Type B pancreatic cell (in vitro differentiated cells): ENCODE measurements at places on chromosomes 3 and 15. TPM values are rescaled to one million over a fixed set of nuclear protein-coding genes. Genes with fewer than 3 reads are reported as not detected.

DNA sequence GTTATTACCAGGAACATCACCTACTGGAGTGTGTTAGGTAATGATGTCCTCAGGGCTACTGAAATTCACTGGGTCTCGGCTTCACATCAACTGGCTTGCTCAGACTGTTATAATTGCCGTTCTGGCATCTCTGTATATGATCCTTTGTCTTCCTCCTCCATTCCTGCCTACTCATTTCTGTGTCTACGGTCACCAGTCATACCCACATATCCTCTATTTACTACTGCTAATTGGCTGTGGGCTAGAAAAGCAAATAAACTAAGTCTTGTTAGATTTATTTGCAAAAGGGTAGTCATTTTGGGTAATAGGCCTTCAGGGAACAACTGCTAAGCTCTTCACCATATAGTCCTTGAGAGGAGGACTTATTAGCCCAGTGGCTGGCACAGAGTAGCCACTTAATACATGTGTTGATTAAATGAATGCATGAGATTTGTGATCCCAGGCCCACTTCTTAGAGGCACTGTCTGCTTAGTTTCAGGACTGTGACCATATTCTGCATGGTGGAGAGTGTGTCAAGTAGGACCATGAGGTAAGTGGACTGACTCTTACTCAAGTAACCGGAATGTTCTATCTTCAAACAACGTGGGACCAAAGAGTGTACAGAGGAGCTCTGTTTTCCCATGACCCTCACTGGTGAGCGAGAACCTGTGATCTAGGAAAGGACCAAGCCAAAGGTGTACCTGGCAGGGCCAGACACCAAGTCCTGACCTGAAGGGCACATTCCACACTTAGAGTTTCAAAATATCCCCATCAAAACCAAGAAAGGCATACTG lies 13.2 kb downstream of the ZDHHC3 start:
- H3K27me3 ChIP-seq, result no peaks in the 10 kb centered on the region
- peaks cover 5% of the 10 kb centered on the region for H3K36me3 ChIP-seq
- H3K4me1 ChIP-seq, result peaks cover 41% of the 10 kb centered on the region
- DNase-seq, result no peak
- H3K27ac ChIP-seq, result peak overlapping the region; percentile 94

- peaks cover 11% of the 10 kb centered on the region for H3K4me1 ChIP-seq
- DNase-seq, result no peak
- H3K4me3 ChIP-seq, result no peak overlapping the region
- H3K36me3 ChIP-seq, result peaks cover 31% of the 10 kb centered on the region
- no peak overlapping the region for H3K27ac ChIP-seq
- no peaks in the 10 kb centered on the region for H3K27me3 ChIP-seq
Observed at GRCh38 chr15:75371486-75371885, 3.1 kb upstream of the MAN2C1 start.

Gene ATP13A3
- 73.8 and 80.3 TPM in 2 replicates for total RNA-seq

DNA sequence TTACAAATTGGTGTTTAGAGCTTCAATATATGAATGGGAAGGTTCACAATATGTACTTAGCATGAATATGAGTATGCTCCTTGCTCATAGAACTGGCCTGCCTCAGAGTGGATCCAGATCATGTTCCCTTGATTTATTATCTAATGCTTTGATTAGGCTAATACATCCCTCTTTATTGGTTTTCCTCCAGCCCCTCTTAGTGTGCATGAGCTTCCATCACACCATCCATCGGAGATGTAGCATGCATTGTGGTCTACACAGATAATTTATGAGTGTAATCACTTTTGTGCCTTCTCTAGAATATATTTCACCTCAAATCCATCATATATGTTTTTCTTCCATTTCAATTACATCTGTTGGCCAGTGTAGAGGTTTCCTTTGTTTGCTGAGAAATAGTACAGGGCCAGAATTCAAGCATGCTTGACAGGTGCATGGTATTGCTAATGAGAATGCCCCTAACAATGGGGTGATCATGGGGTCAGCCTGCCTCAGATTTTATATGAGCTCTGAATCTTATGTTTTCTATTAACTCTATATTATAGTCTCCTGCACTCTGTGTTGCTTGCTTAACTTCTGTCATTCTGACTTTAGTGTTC lies 786.4 kb upstream of the ARPP21 start:
- no peak overlapping the region for H3K4me3 ChIP-seq
- no peak overlapping the region for H3K27ac ChIP-seq
- peaks cover 12% of the 10 kb centered on the region for H3K27me3 ChIP-seq
- H3K36me3 ChIP-seq, result no peaks in the 10 kb centered on the region

- H3K4me3 ChIP-seq, result no peak overlapping the region
- no peak overlapping the region for H3K27ac ChIP-seq
- H3K36me3 ChIP-seq, result peaks cover 3% of the 10 kb centered on the region
- DNase-seq, result no peak
Observed at GRCh38 chr3:6022621-6023020, 835.1 kb downstream of the EDEM1 start.

GRCh38 chr15:90001683-90002427 lies 731 bp downstream of the ZNF710 start:
- H3K4me1 ChIP-seq, result peaks cover 48% of the 10 kb centered on the region
- no peaks in the 10 kb centered on the region for H3K36me3 ChIP-seq
- peak overlapping the region; percentile 91 for H3K27ac ChIP-seq

Gene PLCL2
- total RNA-seq, result 6.5 and 10.6 TPM in 2 replicates

DNA sequence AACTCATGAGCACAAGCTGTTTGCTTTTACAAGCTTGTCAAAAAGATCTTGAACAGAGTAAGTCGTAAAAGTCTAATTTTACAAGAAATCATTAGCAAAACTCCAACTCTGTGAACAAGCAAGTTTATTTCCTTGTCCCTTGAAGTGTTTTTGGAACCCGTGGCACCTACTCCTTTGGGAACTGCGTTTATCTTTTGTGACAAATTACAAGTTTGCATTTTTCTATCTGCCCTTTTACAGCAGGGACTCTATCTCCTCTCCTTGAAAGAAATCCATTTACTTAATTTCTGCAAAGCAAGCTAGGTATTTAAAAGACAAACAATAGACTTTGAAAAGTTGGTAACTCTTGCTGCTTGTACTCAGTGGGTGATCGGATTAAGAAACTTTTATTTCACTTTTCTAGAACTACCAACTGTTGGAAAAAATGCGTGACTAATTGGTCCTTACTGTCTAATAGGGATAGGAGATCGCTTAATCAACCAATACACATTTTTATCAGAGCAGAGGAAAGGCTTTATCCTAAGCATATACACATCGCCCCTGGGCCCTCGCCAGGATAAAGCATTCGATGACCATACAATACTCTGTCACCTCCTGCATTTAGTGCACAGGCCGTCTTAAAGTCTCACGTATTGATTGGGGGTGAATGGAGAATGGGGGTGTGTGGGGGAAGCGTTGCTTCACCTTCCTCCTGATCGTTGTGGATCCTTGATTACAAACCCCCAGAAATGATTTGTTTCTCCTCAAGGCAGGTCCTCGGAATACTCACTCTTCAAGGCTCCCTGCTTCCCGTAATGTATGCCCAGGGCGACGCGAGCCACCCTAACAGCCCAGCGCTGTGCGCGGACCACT lies 1.7 kb downstream of the PRTG start:
- DNase-seq, result no peak
- H3K36me3 ChIP-seq, result no peaks in the 10 kb centered on the region
- H3K27ac ChIP-seq, result no peak overlapping the region
- H3K4me1 ChIP-seq, result peaks cover 34% of the 10 kb centered on the region
- H3K27me3 ChIP-seq, result no peaks in the 10 kb centered on the region

- H3K4me3 ChIP-seq, result peak overlapping the region; percentile 51
- H3K4me1 ChIP-seq, result peaks cover 12% of the 10 kb centered on the region
- no peak for DNase-seq
- no peak overlapping the region for H3K27ac ChIP-seq
- peaks cover 5% of the 10 kb centered on the region for H3K36me3 ChIP-seq
Observed at GRCh38 chr3:24490151-24490550, 4.5 kb downstream of the THRB start.

- no peaks in the 10 kb centered on the region for H3K4me1 ChIP-seq
- no peak overlapping the region for H3K27ac ChIP-seq
- H3K4me3 ChIP-seq, result no peak overlapping the region
Observed at GRCh38 chr3:32708672-32709283, 23.8 kb downstream of the CNOT10 start.

Gene EPHA3
- 1.8 and 30.3 TPM in 2 replicates for total RNA-seq

DNA sequence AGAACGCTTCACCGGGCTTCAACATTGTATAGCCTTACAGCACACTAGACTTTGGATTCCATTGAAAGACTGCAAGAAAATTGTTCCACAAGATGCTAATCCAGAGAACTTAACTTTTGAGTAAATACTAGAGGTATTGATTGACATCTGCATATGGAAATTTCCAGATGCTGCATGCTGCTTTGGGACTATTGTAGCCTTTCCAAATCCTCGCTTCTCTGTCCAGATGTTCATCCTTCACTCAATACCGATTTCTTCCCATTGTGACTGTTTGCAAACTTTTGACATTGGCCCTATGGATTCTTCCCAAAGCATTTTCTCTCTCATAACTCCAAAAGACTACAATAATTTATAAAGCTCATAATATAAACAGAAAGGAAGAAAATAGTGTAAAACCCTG lies 41.4 kb downstream of the COL6A6 start:
- H3K27ac ChIP-seq, result no peak overlapping the region
- no peaks in the 10 kb centered on the region for H3K4me1 ChIP-seq
- no peak overlapping the region for H3K4me3 ChIP-seq

DNA sequence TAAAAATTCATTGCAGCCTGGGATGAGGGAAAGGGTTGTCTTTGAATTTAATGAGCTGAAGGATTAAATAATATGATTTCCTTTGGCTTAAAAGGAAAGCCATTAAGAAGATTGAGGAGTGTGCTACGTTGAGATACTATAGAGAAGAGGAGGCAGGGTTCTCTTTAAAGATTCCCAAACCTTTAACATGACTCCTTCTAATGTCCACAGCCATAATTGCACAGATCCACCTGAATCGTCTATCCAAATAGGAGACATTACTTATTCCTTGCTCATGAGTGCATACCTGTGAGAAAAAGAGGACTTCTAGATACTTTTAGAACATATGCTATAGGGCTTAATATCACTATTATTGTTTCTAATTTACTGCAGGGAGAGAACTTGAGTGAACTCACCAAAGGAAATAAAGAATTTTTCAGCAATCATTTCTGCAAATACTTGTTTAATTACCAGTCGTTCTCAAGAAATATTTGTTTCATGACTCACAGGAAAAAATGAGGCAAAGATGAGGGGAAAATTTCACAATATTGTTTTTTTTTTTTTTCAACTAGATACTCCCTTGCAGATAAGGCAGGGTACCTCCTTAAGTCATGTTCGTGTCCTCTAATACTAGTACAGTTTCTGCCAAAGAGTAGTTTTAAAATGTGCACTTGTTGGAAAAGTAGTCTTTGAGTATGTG lies 8.9 kb upstream of the SUCNR1 start:
- no peak overlapping the region for H3K4me3 ChIP-seq
- H3K36me3 ChIP-seq, result no peaks in the 10 kb centered on the region
- no peaks in the 10 kb centered on the region for H3K27me3 ChIP-seq
- DNase-seq, result no peak
- no peaks in the 10 kb centered on the region for H3K4me1 ChIP-seq

DNA sequence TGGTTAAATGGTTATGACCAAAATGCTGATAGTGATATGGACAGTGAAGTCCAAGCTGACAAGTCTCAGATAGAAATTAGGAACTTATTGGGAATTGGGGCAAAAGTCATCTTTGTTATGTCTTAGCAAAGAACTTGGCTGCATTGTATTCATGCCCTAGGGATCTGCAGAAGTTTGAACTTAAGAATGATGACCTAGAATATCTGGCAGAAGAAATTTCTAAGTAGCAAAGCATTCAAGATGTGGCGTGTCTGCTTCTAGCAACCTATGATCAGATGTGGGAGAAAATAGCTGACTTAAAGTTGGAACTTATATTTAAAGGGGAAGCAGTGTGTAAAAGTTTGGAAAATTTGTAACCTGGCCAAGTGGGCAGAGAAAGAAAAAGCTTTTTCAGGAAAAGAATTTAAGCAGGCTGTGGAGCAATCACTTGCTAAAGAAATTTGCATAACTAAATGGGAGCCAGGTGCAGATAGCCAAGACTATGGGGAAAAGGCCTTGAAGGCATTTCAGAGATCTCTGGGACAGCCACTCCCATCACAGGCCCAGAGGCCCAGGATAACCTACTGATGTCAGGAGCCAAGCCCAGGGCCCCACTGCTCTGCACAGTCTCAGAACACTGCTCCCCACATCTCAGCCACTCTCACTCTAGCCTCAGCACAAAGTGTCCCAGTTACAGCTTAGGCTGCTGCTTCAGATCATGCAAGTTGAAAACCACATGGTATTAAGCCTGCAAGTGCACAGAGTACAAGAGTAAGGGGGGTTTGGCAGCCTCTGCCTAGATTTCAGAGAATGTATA lies 147.8 kb upstream of the TGFBR2 start:
- no peaks in the 10 kb centered on the region for H3K27me3 ChIP-seq
- no peaks in the 10 kb centered on the region for H3K36me3 ChIP-seq
- no peak overlapping the region for H3K4me3 ChIP-seq
- H3K4me1 ChIP-seq, result no peaks in the 10 kb centered on the region

DNA sequence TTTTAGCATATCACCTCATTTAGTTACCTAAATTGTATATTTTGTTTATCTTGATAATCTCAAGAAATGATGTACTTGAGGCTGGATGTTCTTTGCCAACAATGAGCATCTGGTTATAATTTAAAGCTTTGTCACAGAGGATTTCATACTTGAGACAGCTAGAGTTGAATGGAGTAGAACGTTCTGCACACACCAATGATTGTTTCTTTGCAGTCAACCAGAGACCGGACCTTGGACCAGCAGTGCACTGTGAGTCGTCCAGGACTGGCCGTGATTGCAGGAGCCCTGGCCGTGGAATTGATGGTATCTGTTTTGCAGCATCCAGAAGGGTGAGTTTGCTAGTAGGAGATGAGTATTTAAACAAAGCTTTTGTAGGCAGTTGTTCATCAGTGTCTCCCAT lies 90.4 kb downstream of the ATG7 start:
- H3K27ac ChIP-seq, result no peak overlapping the region
- no peak for DNase-seq
- H3K4me3 ChIP-seq, result no peak overlapping the region
- H3K27me3 ChIP-seq, result no peaks in the 10 kb centered on the region
- peaks cover 44% of the 10 kb centered on the region for H3K36me3 ChIP-seq
- peaks cover 32% of the 10 kb centered on the region for H3K4me1 ChIP-seq

Gene ITGA11
- 0.26 and 0.92 TPM in 2 replicates for total RNA-seq

- H3K27me3 ChIP-seq, result no peaks in the 10 kb centered on the region
- H3K4me1 ChIP-seq, result peaks cover 26% of the 10 kb centered on the region
- DNase-seq, result peak; percentile 82
- H3K36me3 ChIP-seq, result peaks cover 6% of the 10 kb centered on the region
Observed at GRCh38 chr3:184133840-184134745, 1.1 kb upstream of the EIF2B5 start.

Gene LAMB2
- total RNA-seq, result 277 and 316 TPM in 2 replicates

Gene ZMYND10
- 1.8 and 13.4 TPM in 2 replicates for total RNA-seq

DNA sequence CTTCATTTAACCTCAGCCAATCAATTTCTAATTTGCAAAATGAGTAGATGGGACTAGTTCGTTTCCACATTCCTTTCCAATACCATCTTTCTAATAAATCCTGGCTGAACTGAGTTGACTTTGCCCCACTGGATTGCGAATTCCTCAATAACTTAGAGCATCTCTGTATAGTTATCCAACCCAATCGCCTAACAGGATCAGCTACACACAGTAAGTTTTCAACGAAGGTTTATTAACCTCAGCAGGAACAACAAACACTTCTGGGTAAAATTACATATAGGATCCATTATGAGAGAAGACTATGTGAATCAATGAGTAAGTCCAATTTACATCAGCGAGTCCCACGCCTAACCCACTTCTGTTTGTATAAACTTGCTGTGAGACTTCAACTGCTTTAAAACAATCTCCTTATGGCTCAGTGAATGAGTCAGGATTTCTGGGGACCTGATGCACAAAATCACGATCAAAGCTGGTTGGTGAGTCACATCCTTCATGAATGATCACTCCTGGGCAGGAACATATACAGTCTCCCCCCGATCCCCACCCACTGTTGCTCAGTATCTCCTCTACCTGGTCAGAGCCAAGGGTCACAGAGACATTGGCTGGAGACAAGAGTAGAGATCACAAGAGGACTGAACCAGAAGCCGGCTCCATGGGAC lies 142.8 kb downstream of the EDEM1 start:
- H3K36me3 ChIP-seq, result peaks cover 3% of the 10 kb centered on the region
- no peak overlapping the region for H3K4me3 ChIP-seq
- DNase-seq, result no peak
- H3K27me3 ChIP-seq, result peaks cover 3% of the 10 kb centered on the region
